ENCODE measurements at places on chromosomes 5 and 9.

DNA sequence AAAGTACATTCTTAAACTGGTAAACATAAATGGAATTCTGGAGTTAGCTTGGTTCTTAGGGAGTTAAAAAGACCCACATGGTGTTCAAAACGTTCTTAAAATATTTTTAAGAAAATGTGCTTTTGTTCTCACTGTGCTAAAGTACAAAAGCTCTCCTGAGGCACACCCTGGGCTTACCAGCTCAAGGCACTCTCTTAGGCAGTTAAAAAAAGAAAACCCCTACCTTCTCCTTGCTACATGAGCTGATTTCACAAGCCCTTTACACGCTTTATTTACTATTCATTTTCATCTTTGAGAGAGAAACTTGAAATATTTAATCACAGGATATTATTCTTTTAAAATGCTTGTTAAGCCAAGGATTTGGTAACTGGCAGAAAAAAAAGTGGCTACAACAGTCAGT, 723.3 kb upstream of the GRAMD2B start:
- no peak for DNase-seq

- peak; percentile 15 for DNase-seq
These were observed 297.7 kb downstream of the CSNK1G3 start for GRCh38 chr5:123809594-123810221.

- DNase-seq = no peak
These were observed 4.6 kb downstream of the FOXD1 start for GRCh38 chr5:73443829-73444498.

DNA sequence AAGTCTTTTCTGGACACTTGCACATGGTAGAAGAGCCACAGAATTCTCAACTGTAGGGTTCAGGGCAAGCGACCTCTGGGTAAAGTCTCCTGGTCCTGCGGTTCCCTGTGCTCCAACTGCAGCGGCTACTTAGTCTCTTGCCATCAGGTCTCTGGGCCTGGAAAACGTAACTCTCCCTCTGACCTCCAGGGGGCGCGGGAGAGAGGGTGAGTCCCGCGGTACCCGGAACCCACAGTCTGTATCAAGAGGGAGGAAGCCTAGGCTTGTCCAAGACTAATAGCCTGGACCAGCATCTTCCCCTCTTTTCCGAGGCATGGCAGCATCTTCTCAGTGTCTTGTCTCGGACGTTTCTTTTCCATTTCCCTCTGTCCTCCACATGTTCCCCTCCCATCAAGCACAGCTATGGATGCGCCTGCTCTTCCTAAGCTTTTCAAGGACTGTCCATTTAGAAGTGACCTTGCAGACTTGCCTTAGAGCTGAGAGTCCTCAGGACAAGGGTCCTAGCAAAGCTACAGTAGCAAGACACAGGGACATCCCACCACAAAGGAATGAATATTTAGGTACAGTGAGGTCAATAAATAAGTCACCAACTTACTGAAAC, 59.3 kb downstream of the FSTL4 start:
- peak; percentile 68 for DNase-seq

- DNase-seq = no peak
These were observed 4.4 kb downstream of the NPM1 start for GRCh38 chr5:171391996-171392577.

DNA sequence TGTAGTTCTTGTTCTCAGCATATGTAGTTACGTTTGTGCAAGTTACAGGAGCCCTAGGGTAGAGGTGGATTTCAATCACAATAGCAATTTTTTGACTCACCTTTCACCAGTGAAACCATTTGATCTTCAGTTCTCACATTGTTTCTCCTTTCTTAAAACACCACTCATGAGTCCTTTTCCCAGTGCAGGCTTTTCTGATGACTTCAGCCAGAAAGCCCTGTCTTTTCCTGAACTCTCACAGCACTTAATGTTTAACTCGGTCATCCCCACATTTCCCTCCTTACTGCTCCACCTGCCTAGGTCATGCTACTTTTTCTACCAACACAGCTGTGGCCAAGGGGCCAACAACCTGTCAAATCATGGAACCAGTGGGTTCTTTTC, 37.9 kb downstream of the ARHGEF28 start:
- DNase-seq = peak; percentile 56

GRCh38 chr5:181156758-181157157, 9.4 kb downstream of the OR2V2 start:
- DNase-seq = no peak

- DNase-seq = no peak
These were observed 431 bp downstream of the BNC2 start for GRCh38 chr9:16869882-16870595.

- no peak for DNase-seq
These were observed 55.9 kb upstream of the KLF9 start for GRCh38 chr9:70470050-70471015.

GRCh38 chr9:89933578-89933977, 328.8 kb downstream of the GADD45G start:
- DNase-seq = no peak

DNA sequence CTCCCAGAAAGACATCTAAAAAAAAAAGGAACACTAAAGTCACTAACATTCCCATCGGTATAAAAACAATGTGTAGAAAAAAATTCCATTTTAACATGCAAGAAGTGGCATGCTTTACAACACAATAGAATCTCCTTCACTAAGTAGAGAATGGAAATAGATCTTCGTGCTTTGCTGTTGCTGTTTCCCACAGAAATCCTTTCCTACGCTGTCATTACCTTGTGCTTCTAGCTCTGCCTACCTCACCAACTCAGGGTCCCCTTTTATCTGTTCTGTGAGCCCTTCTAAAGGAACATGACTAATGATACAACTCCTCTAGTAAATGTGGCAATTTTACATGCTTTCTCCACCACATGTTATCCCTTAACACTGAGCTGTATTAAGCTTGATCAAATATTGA, 202.9 kb downstream of the MCTP1 start:
- DNase-seq = peak; percentile 33

GRCh38 chr9:107637421-107638420, 148.2 kb upstream of the KLF4 start:
- DNase-seq = peak; percentile 74

GRCh38 chr5:1320436-1321344, 24.2 kb downstream of the CLPTM1L start:
- no peak for DNase-seq

GRCh38 chr5:14382640-14383039, 199.0 kb upstream of the OTULINL start:
- no peak for DNase-seq

DNA sequence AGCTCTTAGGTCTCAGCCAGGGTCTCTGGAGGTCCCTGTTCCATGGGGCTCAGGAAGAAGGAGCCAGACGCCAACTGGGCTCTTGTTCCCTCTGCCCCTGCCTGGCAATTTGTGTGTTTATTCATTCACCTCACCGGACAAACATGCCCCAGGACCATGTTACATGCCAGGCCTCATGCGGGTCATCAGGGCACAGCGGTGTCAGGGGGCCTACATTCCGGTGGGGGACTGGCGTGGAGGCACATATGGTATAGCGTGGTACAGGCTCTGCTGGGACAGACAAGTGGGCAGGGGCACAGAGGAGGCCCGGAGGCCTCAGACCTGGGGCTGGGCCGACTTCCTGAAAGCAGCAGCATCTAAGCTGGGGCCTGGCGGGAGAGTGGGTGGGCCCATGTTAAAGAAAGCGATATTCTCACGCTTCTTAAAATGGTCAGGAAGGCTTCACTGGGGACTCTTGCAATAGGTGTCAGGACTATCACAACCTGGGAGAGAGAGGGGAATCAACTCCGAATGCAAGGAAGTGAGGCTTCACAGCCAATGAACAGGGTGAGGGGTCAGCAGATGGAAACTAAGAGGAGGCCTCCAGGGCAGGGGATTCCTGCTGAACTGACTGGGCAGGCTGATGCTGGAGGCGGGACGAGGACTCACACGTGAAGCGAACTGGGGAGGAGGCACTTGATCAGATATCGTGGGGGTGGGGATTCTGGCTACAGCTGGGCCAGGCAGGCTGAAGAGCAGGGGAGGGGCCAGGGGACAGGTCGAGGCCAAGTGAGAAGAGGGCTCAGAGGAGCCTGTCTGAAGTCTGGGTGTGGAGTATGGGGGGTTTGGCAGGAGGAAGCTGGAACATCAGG, 41.9 kb downstream of the NCS1 start:
- DNase-seq = no peak

DNA sequence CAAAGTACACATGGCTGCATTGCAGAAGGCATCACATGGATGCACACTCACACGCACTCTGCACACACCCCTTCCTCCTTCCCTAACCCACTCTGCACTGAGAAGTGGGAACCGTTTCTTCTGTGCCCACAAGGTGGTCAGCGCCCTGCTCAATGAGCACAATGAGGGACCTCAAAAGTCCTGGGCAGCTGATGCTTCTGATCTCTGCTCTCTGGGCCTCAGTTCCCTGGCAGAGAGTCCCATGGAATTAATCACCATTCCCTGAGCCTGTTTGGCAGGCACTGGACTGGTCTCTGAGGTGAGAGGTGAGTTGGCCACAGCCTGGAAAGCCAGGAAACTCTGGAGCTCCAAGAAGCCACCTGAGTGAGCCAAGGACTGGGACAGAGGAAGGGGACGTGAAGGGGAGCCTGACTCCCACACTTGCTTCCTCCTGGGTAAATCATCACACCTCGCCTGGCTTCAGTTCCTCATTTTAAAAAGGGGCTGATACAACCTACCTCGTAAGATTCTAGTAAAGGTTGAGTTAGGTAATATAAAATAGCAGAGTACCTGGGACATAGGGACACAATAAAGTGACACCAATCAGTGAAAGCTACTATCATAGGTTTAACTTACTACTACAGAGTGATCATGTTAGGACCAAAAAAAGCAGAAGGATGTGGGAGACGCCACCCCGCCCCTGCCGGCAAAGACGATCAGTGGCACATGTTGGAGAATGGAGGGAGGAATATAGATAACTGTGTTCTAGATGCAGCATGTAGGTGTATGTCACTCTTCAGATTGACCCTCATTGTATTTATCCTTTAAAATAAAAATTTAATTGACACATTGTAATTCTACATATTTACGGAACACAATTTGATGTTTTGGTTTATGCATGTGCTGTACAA, 21.1 kb upstream of the IGFBPL1 start:
- no peak for DNase-seq

GRCh38 chr5:142507531-142508372, 178.1 kb downstream of the FGF1 start:
- peak; percentile 77 for DNase-seq

DNA sequence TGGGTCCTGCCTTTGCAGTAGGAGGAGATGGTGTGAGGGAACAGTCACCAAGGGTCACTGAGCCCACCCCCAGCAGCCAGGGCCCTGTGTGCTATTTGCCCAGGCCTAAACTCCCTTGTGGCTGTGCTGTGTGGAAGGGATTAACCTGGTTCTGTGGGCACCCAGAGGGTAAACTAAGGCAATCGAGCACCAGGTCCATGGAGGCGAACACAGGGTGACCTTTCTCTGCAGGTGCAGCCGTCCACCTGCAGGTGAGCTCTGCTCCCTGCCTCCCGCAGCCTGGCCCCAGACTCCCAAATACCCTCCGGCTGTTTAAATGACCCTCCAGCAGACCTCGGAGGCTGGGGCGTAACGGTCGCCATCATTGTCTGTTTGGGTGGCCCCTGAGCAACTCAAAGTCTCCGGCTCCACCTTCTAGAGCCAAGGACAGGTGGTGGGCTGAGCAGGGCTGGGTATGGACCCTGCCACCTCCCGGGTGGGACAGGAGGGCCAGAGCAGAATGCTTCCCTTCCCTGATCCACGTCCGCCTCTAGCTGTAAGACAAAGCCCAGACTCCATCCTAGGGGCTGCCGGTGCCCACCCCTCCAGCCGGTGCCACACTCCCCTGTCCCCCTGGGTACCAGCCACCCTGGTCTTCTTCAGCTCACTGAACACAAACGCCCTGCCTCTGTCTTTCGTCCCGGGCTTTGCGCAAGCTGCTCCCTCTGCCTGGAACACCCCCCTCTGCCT, 34.1 kb upstream of the FIBCD1 start:
- no peak for DNase-seq

GRCh38 chr5:176379881-176380280, 8.5 kb downstream of the NOP16 start:
- DNase-seq = no peak

- no peak for DNase-seq
These were observed 116.5 kb upstream of the OTULINL start for GRCh38 chr5:14465116-14465515.

DNA sequence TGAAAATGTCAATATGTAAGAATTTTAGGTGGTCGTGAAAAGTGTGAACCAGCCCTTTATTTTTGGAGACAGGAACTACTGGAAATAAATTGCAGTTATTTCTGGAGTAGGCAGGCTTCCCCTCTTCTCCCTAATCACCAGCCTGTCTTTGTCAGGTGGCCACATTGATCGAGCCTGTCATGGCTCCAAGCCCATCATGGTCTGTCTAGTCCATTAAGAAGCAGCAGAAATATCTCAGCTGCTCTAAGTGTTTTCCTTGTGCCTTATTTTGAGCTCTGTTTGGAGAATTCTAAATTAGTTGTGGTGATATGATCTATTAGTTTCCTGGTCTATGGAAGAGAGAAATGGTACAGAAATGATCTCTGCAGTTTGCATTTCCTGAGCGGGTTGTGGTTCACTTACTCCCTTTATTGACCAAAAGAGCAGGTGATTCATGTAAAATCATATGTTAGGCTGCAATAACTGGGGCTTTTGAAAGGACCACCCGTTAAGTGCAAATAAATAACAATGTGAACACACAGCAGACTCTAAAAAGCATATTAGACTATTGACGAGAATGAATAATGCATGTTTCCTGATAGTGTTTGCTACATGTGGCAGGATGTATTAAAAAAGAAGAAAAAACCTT, 42.3 kb downstream of the BASP1 start:
- no peak for DNase-seq

GRCh38 chr9:35001803-35002502, 12.4 kb downstream of the DNAJB5 start:
- peak; percentile 80 for DNase-seq

- DNase-seq = no peak
These were observed 4.0 kb downstream of the ZBED3 start for GRCh38 chr5:77083088-77083487.

GRCh38 chr5:43044181-43044914, 4.2 kb upstream of the ANXA2R start:
- no peak for DNase-seq

DNA sequence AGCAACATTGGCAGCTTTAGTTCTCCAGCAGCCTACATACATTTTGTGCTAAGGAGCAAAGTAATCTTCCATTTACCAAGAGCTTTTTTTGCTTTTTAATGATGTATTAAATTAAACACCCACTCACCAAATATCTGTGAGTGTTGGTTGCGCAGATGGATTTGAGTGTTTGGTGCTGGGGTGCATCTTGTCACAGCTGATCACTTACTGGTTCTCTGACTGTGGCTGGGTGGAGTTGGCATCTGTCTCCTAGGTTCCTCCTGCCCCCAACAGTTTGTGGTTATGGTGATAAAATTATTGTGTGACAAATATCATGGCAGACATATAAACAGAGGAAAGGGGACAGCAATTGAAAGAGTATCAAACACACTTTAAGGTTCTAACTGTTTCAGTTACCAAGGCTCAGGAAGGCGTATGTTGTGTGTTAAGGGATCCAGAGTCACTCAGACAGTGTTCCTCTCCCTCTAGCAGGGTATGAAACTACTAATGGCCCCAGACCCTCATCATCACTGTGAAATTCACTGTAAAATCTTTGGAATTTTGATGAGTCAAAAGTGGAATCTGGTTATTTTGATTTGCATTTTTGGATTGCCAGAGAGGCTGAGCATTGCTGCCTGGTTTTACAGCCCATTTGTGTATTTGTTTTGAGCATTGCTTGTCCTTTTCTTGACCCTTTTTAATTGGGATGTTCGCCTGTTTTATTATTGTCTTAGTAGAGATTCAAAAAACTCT, 81.7 kb downstream of the PDE8B start:
- DNase-seq = no peak

GRCh38 chr5:143372187-143372829, 31.2 kb downstream of the NR3C1 start:
- peak; percentile 62 for DNase-seq

GRCh38 chr5:56783261-56783660, 32.1 kb upstream of the MAP3K1 start:
- DNase-seq = peak; percentile 42

- DNase-seq = no peak
These were observed 46.2 kb downstream of the ANKRD33B start for GRCh38 chr5:10610058-10610457.

Data from epithelial cell of esophagus (primary cell).